ENCODE measurements at places on chromosomes 2 and 18. TPM values are rescaled to one million over a fixed set of nuclear protein-coding genes. Genes with fewer than 3 reads are reported as not detected.

Gene SERPINB4
- total RNA-seq = not detected

Gene CD207
- 1.8 TPM for total RNA-seq

Gene SOCS6
- total RNA-seq = 2.8 TPM

Gene POTEI
- total RNA-seq = not detected

Gene C2orf92
- 13.6 TPM for total RNA-seq

Gene SFT2D3
- 5.9 TPM for total RNA-seq

Gene FOXD4L1
- 0.31 TPM for total RNA-seq

All from natural killer cell treated with Interleukin-12 subunit alpha and Interleukin-12 subunit beta and Interleukin-15 and Interleukin-18, amount 100 ng/mL, for 72 hours (primary cell).